ENCODE measurements at places on chromosomes 5 and 9.

- no peak for DNase-seq
Measured at GRCh38 chr5:119284031-119284430, 71.8 kb upstream of the TNFAIP8 start.

GRCh38 chr9:37503736-37504135 is 18.0 kb downstream of the POLR1E start:
- no peak for DNase-seq

DNA sequence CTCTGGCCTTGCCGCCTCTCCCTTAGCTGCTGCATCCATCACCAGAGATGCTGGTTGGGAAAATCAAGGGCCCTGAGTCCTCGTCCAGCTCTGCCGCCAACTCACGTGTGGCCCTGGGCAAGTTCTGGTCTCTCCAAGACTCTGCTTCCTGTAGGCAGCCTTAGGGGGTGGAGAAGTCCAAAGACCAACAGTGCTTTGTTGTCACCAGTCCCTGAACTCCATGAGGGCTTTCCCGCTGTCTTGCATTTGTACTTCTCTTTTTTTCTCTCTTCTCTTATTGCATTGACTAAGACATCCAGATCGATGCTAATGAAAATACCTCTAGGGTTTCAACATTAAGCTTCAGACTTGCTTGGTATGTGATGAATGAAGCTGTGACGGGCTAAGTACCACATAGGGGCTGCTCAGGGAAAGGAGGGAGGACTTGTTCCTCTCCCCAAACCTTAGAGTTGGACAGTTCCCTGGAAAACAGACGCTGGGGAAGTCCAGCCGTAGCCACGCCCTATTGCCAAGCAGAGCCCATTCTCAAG is 63.7 kb upstream of the STXBP1 start:
- DNase-seq = no peak

DNA sequence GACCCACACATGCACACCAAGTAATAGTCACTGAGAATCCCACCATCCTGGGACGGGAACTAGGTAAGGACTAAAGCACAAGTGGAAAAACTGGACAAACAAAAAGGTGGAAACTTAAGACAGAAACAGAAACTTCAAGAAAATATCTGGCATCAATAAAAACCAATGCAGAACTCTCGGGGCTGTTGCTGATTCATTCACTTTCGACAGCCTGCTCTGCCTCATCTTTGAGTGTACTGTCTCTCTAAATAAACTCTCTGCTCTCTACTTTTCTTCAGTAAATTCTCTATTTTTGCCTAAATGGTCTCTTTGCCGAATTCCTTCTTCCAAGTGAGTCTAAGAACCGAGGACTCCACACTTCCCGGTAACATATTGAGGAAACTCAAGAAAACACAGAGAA is 116.9 kb downstream of the CDH9 start:
- no peak for DNase-seq

DNA sequence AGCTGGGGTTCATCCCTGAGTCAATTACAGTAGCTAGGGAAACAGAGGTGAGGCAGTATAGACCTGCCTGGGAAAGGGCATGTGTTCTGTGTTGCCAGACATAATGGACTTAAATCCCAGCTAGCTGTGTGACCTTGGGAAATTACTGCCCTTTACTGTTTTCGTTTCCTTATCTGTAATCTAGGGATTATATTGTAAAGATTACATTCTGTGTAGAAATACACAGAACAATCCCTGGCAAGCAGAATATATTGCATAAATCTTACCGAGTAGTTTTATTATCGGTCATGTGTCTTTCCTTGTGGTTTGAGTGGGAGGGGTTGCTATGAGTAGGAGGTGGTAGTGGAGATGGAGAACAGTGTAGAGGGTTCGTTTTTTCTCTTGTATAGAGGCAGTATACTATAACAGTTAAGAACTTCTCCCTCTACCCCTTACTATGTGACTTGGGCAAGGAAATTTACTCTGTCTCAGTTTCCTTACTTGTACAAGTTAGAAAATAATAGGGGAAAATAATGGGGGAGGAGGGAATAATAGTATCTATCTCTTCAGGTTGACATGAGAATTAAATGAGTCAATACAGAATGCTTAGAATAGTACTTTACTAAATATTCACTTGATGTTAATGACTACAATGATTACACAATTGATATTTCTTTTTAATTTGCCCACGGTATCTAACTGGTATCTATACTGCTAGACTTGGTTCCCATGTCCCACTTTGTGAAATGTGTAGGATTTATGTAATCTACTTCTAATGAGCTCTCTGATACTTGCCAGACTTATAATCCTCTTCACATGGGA is 7.1 kb upstream of the DMXL1 start:
- no peak for DNase-seq

- DNase-seq = no peak
Measured at GRCh38 chr5:115968770-115969169, 6.5 kb downstream of the LVRN start.

- DNase-seq = no peak
Measured at GRCh38 chr5:68066277-68066955, 149.1 kb upstream of the PIK3R1 start.

DNA sequence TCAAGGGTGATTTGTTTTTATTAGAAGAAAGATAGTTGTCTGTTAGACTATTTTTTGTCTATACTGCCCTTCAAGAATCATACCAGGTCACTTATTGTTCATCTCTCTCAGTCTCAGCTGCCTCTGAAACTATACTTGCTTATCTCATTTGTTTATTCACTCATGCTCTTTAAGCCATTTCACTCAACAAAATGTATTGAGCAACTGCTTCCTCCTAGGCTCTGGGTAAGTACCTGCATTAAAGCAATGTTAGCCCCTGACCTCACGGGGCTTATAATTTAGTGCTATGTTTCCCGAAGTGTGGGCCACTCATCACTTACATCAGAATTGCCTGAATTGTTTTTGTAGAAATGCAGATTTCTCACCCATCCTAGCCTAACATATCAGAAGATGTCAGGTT is 100.9 kb downstream of the DPYSL3 start:
- DNase-seq = no peak

GRCh38 chr5:119036101-119036762 is 34.7 kb upstream of the DMXL1 start:
- peak; percentile 23 for DNase-seq

- DNase-seq = no peak
Measured at GRCh38 chr9:89375191-89375760, 57.0 kb downstream of the SECISBP2 start.

DNA sequence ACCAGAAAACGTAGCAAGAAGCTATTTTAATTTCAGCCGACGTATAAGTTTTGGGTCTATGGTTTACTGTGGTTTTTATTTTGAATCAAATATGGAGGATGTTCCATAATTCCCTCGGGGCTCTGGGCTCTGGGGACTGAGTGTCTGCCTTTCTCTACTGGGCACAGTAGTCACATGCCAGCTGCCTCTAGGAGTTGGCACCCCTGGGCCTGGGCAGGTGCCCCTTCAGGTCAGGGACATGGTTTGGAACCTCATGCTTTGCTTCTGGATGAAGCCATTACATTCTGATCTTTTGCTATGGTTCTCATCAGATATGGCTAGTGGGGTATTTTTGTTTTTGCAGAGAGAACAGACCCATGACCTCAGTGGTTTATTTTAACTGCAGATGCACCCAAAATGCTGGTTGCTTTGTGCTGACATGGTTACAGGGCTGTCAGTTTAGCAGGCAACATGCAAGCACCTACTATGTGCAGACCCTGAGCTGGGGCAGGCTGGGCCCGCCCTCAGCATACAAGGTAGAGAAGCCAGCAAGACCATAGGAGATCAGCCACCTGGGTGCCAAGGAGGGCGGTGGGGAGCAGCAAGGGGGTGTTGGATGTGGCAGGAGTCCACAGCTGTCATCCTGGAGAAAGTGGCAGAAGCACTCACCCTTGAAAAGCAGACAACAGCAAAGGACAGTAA is 54.5 kb upstream of the PSD2 start:
- DNase-seq = no peak

DNA sequence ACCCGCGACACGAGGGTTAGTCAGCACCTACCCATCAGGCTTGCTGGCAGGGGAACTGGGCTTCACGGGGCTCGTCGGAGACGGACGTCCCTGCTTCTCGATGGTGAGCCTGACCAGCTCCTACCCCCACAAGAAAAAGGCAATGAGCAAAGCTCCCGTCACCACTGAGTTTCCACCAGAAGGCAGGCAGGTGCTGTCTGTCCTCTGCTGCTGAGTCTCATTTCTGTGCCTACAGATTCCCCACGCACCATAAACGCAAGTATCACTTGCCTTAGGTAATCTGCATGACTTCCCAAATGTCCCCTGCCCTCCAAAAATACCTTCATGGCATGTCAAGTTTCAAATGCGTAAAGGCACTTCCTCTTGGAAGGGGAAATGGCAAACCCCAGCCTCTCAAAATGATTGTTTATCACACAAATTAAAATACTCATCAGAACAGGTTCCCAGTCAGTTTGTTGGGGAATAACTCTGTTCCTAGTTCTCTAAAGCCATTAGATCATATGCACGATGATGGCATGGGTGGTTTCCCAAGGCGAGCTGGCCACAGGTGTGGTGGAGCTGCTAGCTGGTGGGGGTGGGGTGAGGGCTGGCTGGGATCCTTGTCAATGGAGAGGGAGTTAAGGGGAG is 85.0 kb downstream of the PRRT1B start:
- DNase-seq = no peak

GRCh38 chr9:134983506-134984371 is 66.0 kb upstream of the FCN1 start:
- DNase-seq = no peak

DNA sequence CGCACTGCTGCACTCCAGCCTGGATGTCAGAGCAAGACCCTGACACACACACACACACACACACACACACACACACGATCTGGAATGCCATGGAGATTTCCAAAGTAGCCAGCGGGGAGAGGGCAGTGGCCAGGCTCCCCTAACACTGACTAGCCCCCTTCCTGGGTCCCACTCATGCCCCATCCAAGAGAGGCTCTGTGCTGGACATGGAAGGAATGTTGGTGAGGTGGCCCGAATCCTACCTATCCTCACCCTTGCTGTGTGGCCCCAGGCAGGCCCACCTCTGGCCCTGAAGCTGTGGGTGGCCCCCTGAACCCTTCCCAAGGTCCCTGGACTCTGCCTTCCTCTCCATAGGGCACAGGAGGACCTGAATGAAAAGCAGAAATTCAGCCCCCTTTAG is 7.3 kb downstream of the BRD3 start:
- no peak for DNase-seq

DNA sequence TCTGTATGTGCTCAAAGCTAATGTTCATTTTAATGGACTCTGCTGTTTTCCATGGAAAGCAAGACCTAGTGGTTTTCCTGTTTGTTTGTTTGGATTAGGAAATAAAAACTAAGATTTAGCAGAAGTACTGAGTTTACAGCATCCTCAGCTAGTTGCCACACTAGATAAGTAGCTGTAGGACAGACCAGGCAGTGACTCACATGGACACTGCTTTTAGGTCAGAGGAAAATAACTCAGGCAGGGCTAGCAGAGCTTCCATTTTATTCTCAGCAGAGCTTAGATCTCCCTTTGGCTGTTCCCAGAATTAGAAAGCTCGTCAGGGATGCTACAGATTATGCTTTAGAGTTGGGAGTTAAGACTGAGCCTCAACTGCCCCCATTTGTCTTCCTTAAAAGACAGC is 204.4 kb downstream of the SH3GL2 start:
- DNase-seq = peak; percentile 5

GRCh38 chr5:82522897-82523296 is 244.7 kb upstream of the RPS23 start:
- DNase-seq = no peak

- no peak for DNase-seq
Measured at GRCh38 chr9:3775968-3776367, 250.2 kb upstream of the RFX3 start.

DNA sequence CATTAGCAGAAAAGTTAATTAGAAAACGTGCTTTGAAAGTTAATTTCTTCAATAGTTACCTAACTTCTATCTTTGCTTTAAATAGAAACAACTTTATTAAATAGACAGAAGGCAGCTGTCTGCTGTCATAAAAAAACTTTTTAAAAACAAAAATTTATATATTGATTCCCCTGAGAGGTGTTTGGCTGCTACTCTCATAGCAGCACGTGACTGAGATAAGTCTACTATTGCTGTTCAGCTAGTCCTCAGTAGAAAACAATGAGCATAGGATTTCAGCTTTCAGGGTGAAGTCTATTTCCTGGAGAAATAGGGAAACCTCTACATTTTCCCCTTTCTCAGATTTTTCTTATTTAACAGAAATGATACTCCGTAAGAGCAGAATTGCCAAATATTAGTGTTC is 135.0 kb upstream of the FBN2 start:
- no peak for DNase-seq

DNA sequence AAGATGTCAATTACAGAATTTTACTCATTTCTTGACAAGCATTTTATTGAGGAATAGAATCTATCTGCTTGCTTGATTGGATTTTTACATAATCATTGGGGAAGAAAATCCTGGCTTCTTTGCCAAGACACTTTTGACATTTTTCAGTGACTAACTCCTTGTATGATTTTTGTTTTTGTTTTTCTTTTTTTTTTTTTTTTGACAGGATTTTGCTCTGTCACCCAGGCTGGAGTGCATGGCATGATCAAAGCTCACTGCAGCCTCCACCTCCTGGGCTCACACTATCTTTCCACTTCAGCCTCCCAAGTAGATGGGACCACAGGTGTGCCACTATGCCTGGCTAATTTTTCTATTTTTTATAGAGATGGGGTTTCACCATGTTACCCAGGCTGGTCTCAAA is 672.3 kb upstream of the RGMB start:
- DNase-seq = no peak

DNA sequence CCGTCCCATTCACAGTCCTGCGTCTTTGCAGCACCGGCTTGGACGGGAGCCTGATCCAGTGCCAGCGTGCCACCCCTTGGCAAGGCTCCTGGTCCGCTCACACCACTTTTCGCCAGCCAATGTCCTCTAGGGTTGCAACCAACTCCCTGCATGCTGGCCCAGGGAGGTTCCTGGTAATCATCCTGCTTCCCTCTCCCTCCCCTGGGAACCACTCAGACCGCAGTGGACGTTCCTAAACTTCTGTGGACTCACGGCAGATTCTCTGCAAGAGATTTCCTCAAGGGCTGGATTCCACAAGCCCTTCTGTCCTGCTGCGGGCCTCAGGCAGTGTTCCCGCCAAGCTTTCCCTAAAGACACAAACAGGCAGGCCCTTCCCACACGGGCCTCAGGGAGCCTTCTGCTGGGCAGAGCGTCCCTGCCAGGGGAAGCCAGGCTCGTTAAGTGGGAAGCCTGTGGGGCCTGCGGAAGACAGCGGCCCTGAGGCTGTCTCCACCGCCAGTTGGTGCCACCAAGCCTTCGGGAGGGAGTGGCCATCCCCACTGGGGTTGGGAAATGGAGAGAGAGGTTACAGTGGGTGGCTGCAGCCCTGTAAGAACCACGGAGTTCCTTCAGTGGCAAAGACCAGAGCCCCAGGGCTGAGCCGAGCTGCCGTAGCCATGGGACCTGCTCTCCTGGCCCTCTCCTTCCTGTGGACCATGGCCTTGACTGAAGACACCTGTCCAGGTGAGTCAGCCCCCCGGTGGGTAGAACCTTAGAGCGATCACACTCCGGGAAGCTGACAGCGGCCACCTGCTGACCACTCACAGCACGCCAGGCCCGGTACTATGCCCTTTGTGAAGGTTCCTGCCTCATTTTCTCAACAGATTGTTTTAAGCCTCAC is 16.4 kb upstream of the FCN2 start:
- peak; percentile 34 for DNase-seq

Data from astrocyte of the hippocampus (primary cell).